Lower lobe of right lung (tissue), 2 donors: ENCODE measurements at places on chromosomes 12 and 14. TPM values are rescaled to one million over a fixed set of nuclear protein-coding genes. Genes with fewer than 3 reads are reported as not detected.

- H3K4me1 ChIP-seq = peaks cover 33% of the 10 kb centered on the region
- H3K4me3 ChIP-seq = peak overlapping the region; percentile 3
- no peak overlapping the region for H3K27ac ChIP-seq
- H3K27me3 ChIP-seq = peaks cover 100% of the 10 kb centered on the region
- no peaks in the 10 kb centered on the region for H3K36me3 ChIP-seq
- DNase-seq = no peak
These were observed 5.5 kb upstream of the HOXC9 start for GRCh38 chr12:53994264-53995001.

Gene CISTR
- not detected for total RNA-seq

GRCh38 chr14:24054324-24054641, 2.5 kb downstream of the CARMIL3 start:
- H3K27me3 ChIP-seq = peaks cover 5% of the 10 kb centered on the region
- no peak for DNase-seq
- no peak overlapping the region for H3K4me3 ChIP-seq
- H3K4me1 ChIP-seq = peaks cover 15% of the 10 kb centered on the region
- no peak overlapping the region for H3K27ac ChIP-seq
- H3K36me3 ChIP-seq = no peaks in the 10 kb centered on the region

DNA sequence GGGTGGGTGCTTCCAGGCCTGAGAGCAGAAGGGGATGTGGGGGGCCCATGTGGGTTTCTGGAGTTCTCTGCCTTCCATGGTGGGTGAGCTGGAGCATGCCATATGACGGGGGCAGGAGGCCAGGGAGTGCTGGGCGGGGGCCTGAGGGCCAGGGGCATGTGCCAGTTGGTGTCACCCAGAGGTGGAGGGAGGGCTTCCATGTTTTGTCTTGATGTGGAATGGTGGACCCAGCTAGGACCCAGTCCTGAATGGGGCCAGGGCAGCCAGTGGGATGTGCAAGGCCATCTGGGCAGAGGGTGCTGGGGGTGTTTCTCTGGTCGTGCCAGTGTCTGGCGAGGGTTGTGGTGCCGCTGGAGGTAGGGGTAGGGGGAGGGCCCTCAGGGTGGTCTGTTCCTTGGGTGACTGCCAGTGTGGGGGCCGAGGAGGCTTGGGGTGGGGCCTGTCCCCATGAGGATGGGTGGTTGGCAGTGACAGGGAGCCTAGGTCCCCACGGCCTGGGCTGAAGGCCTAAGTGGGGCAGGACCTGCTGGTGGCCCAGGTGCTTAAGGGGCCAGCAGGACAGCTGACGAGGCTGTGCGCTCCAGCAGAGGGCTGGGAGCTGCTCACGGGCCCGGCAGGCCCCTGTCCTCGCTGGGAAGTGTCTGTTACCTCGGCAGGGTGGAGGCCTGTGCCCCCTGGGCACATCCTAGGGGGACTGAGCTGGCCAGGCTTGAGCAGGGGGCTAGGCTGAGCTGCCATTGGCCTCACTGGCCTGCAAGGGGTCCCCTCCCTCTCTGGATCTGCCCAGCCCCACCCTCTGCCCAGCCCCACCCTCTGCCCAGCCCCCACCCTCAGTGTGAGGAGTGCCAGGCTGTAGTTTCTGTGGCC, 26.8 kb downstream of the CEP170B start:
- H3K27me3 ChIP-seq = no peaks in the 10 kb centered on the region
- H3K4me1 ChIP-seq = peaks cover 18% of the 10 kb centered on the region
- DNase-seq = peak; percentile 39
- H3K27ac ChIP-seq = no peak overlapping the region

GRCh38 chr12:131635491-131636122, 75.3 kb upstream of the SFSWAP start:
- DNase-seq = no peak
- no peak overlapping the region for H3K27ac ChIP-seq
- peaks cover 6% of the 10 kb centered on the region for H3K27me3 ChIP-seq
- H3K36me3 ChIP-seq = no peaks in the 10 kb centered on the region

DNA sequence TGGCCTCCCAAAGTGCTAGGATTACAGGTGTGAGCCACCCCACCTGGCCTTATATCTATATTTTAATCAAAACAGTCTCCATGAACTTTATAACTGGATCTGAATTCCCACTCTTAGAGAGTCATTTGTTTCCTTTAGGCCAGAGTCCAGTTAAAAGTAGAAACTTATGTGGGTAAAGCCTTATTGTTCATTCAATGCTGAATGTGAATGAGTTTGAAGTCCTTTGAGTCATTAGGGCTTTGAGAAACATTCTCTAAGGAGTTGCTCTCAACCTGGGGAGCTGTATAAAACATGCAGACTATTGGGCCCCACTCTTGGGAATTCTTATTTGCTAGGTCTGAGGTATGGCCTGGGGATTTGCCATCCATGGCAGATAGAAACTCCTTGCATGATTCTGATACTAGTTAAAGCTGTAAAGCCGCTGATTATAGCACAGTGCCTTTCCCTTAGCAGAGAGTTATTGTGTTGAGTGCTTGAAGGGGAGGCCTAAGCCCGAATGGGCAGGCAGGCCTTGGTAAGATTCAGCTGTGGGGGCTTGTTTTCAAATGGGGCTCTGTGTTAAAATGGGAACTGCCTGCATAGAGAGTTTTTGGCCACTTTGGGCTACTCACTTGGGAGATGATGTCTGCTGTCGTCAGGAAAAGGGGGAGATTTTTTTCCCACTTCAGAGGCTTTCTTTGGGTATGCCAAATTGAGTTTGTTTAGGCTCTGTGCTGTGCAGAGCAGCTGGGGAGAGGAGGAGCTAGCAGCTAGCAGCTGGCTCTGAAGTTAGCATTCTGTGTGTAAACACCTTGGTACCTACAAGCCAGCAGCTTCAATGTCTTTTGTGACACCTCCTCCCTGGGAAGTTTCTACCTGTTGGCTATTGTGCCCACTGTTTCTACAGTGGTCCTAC, 117.5 kb downstream of the DACT1 start:
- H3K27ac ChIP-seq = no peak overlapping the region
- no peaks in the 10 kb centered on the region for H3K36me3 ChIP-seq
- DNase-seq = no peak

- no peaks in the 10 kb centered on the region for H3K27me3 ChIP-seq
- peaks cover 16% of the 10 kb centered on the region for H3K36me3 ChIP-seq
- peak; percentile 71 for DNase-seq
- H3K4me1 ChIP-seq = peaks cover 92% of the 10 kb centered on the region
These were observed 51.0 kb upstream of the SRSF5 start for GRCh38 chr14:69715725-69716477.

DNA sequence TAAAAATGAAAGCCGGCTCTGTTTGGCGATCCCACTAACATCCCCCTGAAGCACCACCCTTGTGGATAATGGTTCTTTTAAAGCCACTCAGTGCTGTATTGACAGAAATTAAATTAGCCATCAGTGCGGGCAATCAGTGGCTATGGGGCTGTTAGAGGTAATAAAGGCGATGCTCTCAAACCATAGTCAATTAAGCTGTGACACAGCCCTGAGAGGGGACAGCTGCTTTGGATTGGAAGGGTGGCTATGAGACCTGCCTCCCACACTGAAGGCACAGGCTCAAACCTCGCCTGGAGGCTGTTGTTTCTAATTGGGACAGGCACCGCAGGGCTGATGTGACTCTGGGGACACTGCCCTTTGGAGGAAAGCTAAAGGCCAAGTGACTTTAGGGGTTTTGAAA, 562.2 kb downstream of the VRK1 start:
- H3K27me3 ChIP-seq = no peaks in the 10 kb centered on the region
- H3K27ac ChIP-seq = no peak overlapping the region
- no peak overlapping the region for H3K4me3 ChIP-seq
- DNase-seq = no peak
- no peaks in the 10 kb centered on the region for H3K36me3 ChIP-seq
- H3K4me1 ChIP-seq = no peaks in the 10 kb centered on the region

DNA sequence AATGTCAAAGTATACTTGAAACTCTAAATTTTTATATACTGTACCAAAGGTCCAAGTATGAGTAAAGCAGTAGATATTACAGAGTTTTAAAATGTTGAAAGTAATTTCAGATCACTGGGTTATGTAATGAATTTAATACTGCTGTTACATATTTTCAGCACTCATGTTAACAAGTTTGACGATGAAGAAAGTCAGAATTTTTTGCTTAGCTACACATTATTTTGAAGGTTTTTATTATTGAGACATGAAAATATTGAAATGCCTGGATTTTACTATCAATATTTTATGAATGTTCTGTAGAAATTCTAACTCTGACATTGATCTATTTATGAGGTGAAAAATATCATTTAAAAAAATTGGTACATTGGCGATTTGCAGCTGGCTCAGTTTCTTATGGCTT, 1030.3 kb downstream of the FSCB start:
- H3K4me3 ChIP-seq = no peak overlapping the region
- H3K27ac ChIP-seq = no peak overlapping the region
- H3K36me3 ChIP-seq = no peaks in the 10 kb centered on the region
- DNase-seq = no peak
- H3K27me3 ChIP-seq = no peaks in the 10 kb centered on the region

Gene KRT6A
- 0.74 TPM for total RNA-seq

Gene KRT71
- not detected for total RNA-seq

Gene LIN7A
- 14.6 TPM for total RNA-seq

GRCh38 chr12:49093792-49094159, 825 bp downstream of the DHH start:
- peaks cover 31% of the 10 kb centered on the region for H3K36me3 ChIP-seq
- peaks cover 59% of the 10 kb centered on the region for H3K27me3 ChIP-seq
- no peak overlapping the region for H3K27ac ChIP-seq

Gene ZFC3H1
- 57.1 TPM for total RNA-seq

DNA sequence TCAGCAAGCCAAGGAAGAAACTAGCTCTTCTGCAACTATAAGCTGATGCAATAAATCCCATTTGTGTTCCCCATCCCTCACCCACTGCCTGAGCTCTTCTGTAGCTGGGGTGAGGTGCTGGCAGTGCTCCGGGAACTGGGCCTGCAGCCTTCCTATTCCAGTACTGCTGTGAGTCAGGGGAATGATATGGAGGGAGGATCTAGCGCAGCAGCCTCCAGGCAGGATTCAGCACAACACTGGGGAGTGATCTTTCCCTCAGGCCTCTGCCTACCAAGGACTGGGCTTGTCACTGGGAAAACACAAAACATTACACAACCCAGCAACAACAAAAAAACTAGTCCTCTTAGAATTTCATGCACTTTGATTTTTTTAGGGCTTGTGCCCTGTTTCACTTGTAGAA, 58.7 kb downstream of the ST8SIA1 start:
- H3K4me1 ChIP-seq = no peaks in the 10 kb centered on the region
- H3K27me3 ChIP-seq = no peaks in the 10 kb centered on the region
- no peak overlapping the region for H3K4me3 ChIP-seq

- H3K27ac ChIP-seq = no peak overlapping the region
- H3K4me3 ChIP-seq = no peak overlapping the region
- DNase-seq = no peak
- H3K27me3 ChIP-seq = peaks cover 16% of the 10 kb centered on the region
- no peaks in the 10 kb centered on the region for H3K4me1 ChIP-seq
These were observed 5.3 kb downstream of the FGF6 start for GRCh38 chr12:4440187-4440941.

Gene PPP1R1A
- total RNA-seq = not detected

Gene C14orf39
- not detected for total RNA-seq

Gene REM2
- total RNA-seq = 0.83 TPM

Gene OVCH1
- total RNA-seq = 3.2 TPM

- peaks cover 12% of the 10 kb centered on the region for H3K4me1 ChIP-seq
- no peak for DNase-seq
- peaks cover 15% of the 10 kb centered on the region for H3K27me3 ChIP-seq
These were observed 4.8 kb downstream of the SLC8A3 start for GRCh38 chr14:70183991-70184390.
